ENCODE measurements at places on chromosomes 7 and 10.

DNA sequence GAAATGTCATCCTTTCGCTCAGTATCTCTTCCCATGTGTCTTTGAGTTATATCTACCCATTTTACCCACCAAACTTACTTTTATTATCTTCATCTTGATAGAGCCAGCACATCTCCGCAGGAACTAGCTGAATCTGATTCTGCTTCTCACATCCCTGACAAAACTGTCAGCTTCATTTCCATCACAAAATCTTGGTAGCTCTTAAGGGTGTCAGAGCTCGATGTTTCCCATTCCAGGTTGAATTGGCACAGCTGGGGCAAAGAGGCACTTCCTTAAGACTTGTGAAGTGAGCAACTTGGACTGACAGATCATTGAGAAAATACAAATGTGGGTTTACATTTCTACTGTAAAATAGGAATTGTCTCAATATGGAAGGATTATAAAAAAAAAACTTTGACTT lies 434.5 kb downstream of the SUGCT start:
- no peak for DNase-seq

- DNase-seq = no peak
Measured at GRCh38 chr10:67666416-67667034, 29.5 kb downstream of the CTNNA3 start.

DNA sequence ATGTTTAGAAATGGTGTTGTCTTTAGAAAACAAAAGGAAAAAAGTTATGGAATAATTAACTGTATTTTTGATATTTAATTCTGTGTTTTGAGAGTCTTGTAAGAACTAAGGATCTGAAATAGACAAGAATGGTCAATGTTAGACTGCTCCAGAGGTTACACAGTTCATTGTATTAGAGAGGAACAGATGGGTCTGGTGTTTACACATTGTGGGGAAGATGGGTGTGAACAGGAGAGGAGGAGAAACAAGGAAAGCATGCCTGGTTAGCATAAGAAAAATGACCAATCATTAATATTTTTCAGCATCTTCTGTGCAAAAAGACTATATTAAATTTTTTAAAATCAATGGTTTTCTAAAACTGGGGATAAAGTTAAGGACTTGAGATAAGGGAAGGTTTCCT lies 11.9 kb downstream of the MEOX2 start:
- DNase-seq = no peak

DNA sequence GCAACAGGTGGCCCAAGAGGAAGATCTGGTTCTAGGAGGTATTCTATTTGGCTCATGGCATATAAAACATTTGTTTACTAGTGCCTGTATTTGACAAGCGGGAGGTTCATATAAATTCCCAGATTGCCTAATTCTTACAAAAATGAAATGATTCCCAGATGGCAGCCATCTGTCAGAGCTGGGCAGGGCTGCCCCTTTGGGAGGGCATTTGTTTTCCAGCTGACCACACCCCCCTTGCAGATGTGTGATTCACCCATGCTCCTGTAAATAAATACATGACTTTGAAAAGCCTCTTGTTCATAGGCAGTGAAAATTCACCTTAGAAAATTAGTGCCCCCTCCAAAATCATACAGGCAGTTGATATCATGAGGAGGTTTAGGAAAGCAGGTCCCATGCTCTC lies 8.6 kb downstream of the VWC2 start:
- no peak for DNase-seq

DNA sequence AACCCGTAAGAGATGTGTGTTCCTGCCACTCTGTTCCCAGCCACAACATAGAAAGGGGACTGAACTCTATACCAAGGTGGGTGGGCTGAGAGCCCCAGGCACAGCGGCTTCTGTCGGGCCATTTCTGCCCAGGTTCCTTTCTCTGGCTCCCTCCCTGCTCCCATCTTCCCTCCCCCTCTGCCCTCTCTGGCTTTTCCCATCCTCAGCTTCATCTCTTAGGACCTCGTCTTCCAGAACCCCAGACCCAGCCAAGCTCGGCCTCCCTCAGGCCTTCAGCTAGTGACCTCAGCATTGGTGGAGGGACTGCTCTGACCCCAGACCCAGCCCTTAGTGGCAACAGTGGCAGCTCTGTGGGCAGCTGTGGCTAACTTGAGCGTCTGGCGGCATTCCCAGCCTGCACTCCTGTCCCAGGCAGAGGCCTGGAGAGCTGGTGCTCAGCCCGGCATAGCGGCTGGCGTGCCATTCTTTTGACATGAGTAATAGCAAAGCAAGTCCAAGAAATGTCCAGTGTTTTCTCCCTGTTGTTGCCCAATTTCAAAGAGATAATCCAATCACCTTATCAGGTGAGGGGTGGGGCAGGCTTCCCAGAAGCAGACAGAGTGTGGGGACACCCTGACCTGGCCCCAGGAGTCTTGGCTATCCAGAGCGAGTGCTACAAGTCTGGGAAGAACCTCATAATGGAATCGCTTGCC lies 15.9 kb downstream of the PTPRE start:
- no peak for DNase-seq

DNA sequence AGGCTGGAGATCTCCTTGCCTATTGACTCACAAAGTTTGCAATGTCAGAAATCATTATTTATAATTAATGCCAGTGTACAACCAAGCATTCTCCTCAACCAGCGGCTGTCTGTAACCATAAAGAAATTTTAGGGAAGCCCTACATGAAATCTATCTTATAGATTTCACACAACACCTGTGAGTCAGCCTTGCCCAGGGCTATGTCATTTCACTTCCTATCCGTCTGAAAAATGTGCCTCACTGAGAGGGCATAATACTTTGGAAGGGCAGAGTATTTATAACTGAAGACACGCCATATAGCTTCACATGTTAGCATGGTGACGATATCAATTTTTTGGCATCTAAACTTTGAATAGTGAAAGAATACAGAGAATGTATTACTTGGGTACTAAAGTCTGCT lies 296.6 kb upstream of the ETV1 start:
- DNase-seq = no peak

DNA sequence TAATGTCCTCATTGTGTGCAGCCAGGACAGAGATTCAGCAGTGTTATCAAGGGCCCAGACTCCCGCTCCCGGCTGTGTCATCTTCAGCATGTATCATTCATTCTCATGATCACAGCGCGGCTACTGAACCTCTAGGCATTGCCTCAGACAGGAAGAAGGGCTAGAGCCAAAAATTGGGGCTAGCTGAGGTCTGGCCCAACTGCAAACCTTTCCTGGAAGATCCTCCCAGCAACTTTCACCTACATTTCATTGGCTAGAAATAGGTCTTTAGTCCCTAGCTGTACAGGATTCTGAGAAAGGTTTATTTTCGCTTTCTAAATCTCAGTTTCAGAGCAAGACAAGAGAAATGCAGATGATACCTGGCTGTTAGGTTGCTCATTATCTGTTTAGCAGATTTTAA lies 81.9 kb downstream of the CREM start:
- DNase-seq = no peak

DNA sequence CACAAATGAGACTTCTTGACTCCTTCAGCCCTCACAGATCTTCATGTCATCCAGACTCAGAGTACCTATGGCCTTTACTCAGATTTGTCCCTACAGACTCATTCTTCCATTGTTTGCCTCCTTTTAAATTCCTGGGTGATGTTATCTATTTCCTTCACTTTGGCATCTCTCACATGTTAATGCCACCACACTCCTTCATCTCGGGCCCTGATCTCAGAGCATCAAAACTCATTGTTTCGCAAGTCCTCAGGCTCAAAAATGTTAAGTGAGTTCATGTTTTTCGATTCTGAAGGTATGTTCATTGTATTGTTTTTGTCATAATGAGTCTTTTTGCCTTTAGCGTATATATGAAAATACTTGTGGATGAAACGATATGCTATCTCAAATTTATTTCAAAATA lies 62.3 kb upstream of the AHR start:
- DNase-seq = no peak

DNA sequence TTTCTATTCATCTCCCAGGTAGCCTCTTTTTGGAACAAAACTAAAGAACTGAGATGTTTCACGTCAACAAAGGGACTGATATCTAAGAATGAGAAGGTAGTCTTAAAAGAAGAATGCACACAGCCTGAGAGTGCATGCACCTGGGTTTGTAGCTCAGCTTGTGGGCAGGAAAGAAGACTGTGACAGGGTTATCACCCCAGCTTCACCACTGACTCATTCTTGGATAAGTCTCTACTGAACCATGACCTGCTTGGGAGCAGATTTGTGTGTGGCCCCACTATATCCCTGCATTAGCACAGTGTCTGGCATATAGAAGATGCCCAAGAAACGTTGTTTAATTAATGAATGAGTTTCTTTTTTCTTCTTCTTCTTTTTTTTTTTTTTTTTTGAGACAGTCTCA lies 187.5 kb downstream of the GPAM start:
- no peak for DNase-seq

DNA sequence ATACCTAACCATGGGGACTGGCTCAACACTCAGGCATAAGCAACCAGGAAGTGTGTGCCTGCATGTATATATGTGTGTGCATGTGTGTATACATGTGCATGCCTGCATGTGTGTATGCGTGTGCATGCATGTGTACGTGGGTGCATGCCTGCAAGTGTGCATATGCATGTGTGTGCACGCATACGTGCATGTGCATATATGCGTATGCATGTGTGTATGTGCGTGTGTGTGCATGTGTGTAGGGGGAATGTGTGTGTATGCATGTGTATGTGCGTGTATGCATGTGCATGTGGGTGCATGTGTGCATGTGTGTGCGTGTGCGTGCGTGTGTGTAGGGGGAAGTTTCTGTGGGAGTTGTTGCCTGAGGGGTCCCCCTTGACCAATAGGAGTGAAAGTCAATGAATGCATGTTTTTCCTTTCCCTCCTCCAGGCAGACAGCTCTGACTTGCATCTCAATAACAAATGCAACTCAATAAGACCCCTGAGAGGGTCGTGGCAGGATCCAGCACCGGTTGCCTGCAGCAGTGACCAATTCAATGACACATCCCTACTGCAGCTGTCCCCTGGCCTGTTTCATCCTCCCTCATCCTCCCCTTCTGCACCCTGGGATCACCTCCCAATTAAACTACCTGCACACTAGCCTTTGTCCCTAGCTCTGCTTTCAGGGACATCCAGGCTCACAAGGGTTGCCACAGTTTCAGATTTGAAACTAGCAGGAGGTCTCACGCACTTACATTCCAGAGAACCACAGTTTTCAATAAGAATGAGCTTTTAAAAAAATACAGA lies 27.0 kb upstream of the FZD8 start:
- DNase-seq = no peak

GRCh38 chr10:130025326-130025725 lies 61.3 kb upstream of the EBF3 start:
- DNase-seq = no peak

DNA sequence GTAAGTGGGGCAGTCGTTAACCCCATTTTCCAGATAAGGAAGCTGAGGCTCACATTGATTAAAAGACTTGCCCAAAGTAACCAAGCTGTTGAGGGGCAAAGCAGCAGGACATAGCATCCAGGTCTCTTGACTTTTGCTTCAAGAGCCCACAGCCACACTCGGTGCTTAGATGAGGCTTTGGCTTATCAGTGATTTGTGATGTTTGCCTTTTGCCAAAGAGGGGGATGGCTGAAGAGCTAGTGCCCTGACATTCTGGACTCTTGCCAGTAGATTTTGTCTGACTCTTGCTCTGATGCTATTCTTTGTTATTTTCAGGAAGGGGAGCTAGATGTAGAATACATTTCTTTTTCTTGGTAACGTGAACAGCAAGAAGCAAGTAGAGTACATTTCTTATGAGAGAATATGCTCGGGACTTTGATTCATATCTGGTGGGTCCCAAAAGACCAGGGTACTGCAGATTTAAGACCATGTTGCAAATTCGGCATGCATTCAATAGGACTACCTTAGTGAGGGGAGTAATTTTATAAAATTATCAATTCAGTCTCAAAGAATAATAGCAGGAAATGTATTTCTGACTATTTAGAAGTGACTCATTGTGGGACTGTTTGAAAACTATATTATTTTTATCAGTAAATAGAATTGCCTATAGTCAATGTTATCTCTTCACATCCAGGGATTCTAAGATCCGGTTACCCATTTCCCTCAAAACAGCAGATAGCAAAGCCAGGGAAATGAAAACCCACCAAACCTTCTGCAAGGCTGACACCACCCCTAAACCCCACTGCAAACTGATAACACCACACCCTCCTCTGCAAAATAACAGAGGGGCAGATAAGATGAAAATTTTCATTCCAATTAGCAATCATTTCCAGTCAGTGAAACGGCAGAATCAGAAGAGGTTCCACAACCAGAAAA lies 180.0 kb upstream of the BMPER start:
- DNase-seq = no peak

DNA sequence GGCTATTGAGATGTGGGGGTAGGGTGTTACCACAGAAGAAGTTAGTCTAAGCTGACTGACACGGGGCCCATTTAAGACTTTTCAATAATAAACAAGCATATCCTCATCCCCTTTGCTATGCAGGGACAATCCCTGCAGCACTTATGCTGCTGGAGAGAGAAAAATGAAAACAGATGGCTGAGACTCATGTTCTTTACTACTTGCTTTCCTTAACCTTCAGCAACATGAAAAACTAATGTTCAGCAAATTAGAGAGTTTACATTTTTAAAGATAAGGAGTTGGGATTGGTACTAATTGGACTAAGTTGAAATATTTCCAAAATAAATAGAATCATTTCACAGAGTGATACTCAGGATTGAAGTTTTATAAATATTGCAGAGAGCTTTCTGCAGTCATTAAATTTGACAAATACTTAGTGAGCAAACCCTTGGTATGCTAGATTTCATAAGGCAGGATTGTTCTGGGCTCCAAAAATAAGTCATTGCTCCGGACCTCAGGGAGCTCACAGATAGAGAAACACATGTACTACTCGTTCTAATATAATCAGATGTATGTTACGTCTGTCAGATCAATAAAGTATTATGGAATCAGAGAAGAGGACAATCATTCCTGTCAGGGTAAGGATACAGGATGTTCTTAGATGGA lies 147.1 kb upstream of the LRRN3 start:
- DNase-seq = no peak

- DNase-seq = no peak
Measured at GRCh38 chr7:116316838-116317628, 106.7 kb downstream of the TES start.

DNA sequence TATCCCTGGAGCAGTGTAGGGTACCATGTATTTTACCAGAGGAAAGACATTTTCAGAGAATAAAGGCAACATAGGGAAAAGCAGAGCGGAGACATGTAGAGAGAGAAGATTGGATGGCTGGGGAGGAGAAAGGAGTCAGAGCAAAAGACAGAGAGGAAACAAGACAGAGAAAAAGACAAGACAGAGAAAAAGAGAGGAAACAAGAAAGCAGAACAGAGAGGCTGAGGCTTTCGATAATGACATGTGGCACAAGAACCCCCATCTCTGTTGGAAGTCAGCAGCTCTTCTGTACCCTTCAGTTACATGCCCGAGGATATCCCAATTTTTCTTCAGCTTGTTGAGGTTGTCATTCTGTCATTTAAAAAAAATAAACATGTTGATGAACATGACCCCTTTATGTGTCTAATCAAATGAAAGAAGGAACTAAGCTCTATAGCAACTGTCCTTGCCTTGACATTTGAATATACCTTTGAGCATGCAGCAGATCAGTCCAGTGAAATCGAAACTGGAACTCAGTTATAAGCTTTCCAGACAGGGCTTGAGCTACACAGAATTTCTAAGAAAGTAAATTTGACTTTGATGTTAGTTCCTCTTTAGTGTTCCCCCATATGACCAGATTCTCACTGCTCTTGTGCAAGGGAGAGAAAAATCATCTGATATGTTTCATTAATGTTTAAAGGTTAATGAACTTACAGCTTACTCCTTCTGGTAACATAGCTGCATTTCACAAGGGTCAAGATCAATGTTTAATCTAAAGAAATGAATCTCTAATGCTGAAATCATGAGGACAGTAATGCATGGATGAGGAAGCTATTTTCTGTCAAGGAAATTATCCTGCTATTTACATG lies 75.1 kb upstream of the SP4 start:
- DNase-seq = no peak
